ENCODE measurements at places on chromosomes 7 and 10.
A peak's percentile ranks its signal among the peaks of the same experiment; 100 is the strongest.

DNA sequence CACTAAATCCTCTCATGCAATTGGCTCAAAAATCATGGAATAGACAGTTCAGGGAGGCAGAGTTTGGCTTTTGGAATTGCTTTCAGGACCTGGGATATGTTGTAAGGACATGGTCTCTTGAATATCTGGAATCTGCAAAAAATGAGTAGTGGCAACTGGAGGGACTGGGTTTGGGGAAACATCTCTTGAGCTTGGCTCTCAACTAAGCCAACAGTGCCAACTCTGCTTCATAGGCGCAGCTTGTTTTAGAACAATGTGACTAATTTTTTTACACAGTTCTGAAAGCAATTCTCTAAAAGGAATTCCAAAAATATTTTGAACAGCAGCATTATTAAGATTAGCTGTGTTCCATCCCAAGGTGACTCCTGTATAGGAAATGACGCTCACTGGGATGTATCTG is 121.5 kb upstream of the DPP6 start:
- DNase-seq: peak; percentile 52

DNA sequence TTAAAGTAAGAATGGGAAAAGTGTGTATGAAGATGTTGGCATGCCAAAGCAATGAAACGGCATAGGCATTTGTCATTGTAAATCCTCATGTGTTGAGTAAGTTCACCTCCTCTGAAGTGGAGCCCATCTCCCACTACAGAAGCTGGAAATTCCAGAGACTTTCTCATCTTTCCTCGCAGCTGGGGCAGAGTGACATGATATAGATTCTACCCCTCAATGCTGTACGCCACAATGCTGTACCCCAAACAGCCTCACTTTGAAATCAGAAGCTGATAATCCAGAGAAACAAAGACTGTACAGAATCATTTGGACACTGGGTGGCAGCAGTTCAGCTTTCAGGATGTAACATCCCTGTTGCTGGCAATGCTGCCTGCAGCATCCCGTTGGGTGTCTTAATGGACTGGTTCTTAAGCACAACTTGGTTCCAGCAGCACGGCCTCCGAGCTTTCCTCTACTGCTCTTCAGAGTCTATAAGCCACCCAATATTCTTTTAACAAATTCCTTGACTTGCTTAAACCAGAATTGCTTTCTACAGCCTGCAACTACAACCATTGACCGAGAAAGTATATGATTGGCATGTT is 18.8 kb downstream of the ZC3HAV1L start:
- DNase-seq: peak; percentile 84

DNA sequence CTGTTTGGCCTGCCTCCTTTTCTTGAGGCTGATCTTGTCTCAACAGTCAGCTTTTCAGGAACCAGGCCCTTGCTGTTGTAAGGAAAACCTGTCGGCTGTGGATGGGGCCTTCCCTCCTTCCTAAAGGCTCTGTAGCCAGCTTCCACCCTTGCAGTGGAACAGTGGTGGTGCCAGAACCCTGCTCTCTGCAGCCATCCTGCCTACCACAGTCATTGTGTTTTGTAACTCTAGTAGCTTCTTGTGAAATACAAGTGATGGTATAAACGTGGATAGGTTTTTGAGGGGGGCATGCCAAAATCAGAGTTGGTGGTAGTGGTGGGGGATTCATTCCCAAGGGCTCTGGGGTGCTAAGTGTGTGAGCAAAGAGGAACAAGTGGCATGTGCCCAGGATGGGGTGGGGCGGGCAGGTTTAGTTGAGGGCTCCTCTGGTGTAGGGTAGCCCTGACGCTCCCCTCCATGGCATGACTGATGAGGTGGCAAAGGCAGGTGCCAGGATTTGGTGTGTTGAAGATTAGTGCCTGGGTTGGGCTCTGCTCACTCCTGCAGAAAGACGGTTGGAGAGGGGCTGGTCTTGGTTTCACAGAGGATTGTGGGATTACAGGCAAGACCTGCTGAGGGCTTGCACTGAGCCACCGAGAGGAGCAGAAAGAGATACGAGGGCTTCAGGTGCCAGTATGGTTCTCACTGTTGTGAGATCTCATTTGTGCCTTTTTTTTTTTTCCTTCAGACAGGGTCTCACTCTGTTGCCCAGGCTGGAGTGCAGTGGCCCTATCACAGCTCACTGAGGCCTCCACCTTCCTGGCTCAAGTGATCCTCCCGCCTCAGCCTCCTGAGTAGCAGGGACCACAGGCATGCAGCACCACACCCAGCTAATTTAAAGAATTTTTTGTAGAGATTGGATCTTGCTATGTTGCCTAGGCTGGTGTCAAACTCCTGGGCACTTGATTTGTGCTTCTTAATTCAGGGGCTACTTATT is 7.4 kb downstream of the TSPAN14 start:
- DNase-seq: no peak

DNA sequence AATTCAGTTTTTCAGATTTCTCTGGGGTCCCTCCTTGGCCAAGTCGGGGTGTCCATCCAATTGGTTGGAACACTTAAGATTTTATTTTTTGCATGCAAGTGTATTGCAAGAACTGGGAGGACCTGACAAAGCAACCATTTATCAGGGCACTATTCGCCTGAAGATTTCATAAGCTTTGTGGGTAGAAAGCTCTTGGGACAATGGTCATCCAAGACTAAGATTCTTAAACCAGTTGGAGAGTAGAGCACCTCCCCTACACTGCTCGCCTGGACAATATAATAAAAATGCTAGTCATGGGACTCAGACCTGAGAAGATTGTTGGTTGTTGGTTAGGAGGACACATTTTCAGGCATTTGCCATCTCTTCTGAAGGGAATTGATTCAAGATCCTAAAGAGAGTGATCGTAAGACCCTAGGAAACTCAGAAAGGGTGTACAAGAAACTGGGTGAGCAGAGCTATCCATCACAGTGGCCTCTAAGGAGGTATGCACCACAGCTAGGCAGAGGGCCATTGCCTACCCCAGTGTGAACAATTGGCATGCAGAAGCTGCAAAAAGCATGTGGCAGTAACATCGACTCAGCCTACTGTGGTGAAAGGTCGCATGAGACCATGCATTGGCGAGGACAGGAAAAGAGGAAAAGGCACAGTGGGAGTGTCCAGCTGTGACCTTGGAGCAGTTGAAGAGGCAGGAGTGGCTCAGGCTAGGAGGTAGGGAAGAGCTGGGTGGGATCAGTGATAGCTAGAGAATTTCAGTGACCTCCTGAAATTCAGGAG is 1235.3 kb upstream of the AUTS2 start:
- no peak for DNase-seq

DNA sequence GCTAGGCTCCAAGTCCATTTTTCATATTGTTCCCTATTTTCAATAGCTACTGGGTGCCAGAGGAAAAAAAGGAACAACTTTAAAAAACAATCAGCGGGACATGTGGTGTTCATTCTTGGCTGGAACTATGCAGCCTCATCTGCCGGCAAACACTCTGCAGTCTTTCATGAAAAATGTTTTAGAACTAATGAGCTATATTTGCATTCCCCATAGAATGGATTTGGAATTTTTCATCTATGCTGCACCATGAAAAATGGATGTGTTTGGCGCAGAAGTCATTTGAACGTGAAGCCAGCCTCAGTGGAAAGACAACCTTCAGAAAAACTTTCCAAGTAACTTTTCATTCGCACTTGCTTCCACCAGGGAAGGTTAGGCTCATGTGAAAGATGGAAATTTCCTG is 270.5 kb downstream of the SKAP2 start:
- DNase-seq: peak; percentile 92

GRCh38 chr10:36802490-36803153 is 322.8 kb upstream of the ANKRD30A start:
- peak; percentile 96 for DNase-seq

- DNase-seq: peak; percentile 83
Observed at GRCh38 chr7:74206589-74207120, 3.2 kb upstream of the LAT2 start.

DNA sequence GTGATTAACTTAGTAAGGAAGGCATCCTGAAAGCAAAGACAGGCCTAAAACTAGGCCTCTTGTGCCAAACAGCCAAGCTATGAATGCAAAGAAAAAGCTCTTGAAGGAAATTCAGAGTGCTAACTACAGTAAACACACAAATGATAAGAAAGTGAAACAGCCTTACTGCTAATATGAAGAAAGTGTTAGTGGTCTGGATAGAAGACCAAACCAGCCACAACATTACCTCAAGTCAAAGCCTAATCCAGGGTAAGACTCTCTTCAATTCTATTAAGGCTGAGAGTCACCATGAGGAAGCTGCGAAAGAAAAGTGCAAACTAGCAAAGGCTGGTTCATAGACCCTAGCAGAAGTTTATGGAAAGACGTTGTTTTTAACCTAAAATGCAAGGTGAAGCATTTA is 66.0 kb downstream of the IPMK start:
- no peak for DNase-seq

GRCh38 chr10:93115661-93116383 is 42.1 kb downstream of the CYP26A1 start:
- DNase-seq: peak; percentile 61

GRCh38 chr10:24858288-24859270 is 93.8 kb downstream of the PRTFDC1 start:
- no peak for DNase-seq

DNA sequence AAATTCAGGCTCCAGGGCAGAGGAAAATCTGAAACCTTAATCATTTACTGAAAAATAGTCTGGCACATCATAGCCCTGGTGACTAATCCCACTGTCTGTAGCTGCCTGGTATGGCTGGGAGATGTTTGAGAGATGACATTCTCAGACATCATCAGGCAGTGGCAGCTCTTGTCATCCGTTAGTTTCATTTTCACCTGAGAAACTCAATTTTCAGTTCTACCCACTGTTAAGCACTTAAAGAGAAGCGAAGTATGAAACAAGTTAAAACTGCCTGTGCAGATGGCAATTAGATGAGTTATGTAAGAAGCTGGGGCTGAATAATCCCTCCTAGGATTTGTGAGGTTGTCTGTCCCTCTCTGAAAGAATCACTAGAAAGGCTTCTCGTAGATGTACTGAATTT is 150.2 kb downstream of the NSUN6 start:
- no peak for DNase-seq

DNA sequence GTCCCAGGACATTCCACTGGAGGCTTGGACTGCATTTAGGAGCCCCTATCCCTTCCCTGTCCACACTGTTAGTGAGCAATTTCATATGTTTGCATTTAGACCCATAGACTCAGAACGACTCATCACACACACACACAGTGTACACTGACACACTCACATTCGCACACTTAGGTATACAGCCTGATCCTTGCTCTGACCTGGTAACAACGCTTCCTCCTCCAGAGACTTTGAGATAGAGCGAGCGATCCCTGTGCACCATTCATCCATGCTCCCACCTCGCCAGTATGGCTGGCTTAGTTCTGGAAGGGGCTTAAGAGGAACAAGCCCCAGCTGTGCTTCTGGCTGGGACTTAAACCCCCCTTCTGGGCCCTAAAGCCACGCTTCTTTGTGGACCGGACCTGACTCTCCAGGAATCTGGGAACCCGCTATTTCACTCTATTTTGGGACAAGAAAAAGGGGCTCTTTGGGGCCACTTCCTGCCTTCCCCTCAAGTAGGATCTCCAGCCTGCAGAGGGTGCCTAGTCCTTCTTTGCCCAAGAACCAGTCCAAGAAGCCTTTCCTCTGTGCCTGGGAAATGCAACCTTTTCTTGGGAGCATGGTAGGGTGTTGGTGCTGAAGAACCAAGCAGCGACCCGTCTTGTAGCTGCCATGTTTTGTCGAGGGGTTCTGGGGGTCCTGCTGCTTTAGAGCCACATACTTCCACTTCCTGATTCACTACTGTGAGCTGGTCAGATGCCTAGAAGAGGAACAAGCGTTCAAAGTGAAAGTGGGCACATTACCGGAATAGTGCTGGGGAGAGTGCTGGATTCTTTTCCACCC is 1.1 kb upstream of the HOXA13 start:
- peak; percentile 56 for DNase-seq

DNA sequence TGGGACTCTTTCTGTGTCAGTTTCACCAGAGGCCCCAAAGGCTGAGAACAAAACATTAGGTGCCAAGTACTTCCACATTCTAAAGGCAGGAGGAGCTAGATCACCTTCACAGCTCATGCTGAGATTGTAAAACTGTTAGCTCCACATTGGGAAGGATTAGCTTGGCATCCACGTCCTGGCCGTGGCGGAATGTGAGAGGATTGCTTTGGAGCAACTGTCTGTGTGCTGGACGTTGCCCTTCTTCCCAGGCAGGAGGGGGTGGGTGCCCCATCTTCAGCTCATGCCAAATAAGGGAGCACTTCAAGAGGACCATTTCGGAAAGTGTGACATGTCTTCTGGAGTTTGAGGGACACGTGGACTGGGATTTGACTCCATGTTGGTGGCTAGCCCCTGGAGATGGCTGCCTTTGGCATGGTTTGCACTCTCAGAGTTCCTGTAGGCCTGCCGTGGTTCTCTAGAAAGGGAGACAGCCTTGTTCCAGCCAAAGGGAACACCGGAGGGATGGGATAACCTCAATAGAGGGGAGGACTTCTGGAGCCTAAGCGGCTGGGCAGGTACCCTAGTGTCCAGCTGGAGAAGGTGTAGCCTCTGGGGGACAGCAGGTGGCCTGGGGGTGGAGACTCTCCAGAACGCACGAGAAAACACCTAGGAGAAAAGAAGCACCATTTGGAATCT is 19.9 kb upstream of the FMC1 start:
- DNase-seq: peak; percentile 33

DNA sequence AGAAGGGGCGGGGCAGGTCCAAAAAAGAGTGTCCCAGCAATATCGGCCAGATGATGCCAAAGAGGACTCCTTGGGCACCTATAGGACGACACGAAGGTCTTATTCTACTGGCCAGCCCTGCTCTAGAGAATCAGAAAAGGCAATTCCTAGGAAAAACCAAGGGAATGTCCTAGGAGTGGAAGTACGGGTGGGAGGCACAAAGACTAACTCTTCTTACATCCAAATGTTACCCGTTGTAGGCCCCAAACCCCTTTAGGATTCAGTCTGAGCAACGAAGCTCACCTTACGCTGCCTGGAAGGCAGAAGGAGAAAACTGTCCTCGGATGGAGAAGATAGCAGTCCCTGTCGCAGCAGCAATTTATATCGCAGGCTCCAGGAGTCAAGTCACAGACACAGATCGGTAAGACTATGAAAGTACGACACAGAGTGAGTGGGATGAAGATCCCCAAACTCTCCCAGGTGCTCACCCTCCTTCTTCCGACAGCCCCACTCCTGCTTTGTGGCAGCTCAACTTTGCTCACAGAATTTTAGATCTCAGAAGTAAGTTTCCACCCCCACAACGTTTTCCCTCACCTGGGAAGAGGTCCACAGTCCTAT is 558 bp downstream of the TCTN3 start:
- no peak for DNase-seq

DNA sequence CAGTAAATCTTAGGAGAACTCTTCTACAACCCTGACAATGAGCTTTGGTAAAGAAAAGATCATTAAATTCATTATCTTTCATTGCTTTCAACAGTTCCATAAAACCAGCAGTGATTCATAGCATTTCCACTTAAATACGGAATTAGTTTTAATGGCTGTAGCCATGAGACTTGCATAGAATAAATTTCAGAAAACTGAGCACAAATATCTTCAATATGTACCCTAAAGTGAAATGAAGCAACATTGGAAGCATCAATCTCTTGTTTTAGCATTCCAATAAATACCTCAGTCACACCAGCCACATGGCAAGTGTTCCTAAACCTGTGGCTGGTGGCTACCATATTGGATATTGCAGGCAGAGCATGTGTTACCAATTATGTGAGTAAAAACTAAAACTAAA is 3.6 kb upstream of the RARRES2 start:
- DNase-seq: no peak

- DNase-seq: no peak
Observed at GRCh38 chr7:128923411-128923800, 12.9 kb upstream of the KCP start.

Measured in muscle of leg (tissue), 16 donors.